Activated T-helper 1 cell treated with anti-CD3 and anti-CD28 coated beads, Interleukin-2, amount 50 U/mL, for 16 hours (primary cell): ENCODE measurements at places on chromosomes 4 and X.

GRCh38 chrX:138897621-138898492 lies 186.3 kb upstream of the FGF13 start:
- no peak for DNase-seq

DNA sequence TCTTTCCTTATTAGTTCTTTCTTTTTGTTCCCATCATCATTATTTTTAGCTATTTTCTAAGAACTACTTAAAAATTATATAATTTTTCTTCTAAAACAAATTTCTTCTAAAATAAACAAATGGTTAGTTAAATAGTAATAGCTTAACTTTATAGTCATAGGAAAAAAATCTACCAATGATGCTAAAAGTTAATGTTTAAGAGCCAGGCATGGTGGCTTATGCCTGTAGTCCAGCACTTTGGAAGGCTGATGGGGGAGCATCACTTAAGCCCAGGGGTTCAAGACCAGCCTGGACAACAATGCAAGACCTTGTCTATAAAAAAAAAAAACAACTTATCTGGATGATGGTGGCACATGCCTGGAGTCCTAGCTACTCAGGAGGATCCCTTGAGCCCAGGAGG lies 127.1 kb upstream of the ANXA3 start:
- DNase-seq: no peak

GRCh38 chr4:164012396-164013027 lies 518.0 kb downstream of the TMA16 start:
- DNase-seq: no peak

- DNase-seq: no peak
Measured at GRCh38 chrX:101230636-101231035, 11.1 kb downstream of the DRP2 start.

- DNase-seq: no peak
Measured at GRCh38 chr4:181766061-181766548, 477.1 kb upstream of the TENM3 start.
